ENCODE measurements at places on chromosomes 6 and 20. TPM values are rescaled to one million over a fixed set of nuclear protein-coding genes. Genes with fewer than 3 reads are reported as not detected.
A peak's percentile ranks its signal among the peaks of the same experiment; 100 is the strongest.

RUNX2 gene
- polyA plus RNA-seq = 0.80 TPM

DACT2 gene
- 1.5 TPM for polyA plus RNA-seq

STMND1 gene
- not detected for polyA plus RNA-seq

FUCA2 gene
- polyA plus RNA-seq = 31.8 TPM

ADGRG6 gene
- polyA plus RNA-seq = 1.8 TPM

TUBB2A gene
- polyA plus RNA-seq = 305 TPM

TFAP2D gene
- not detected for polyA plus RNA-seq

LINC00237 gene
- polyA plus RNA-seq = 2.0 TPM

DNA sequence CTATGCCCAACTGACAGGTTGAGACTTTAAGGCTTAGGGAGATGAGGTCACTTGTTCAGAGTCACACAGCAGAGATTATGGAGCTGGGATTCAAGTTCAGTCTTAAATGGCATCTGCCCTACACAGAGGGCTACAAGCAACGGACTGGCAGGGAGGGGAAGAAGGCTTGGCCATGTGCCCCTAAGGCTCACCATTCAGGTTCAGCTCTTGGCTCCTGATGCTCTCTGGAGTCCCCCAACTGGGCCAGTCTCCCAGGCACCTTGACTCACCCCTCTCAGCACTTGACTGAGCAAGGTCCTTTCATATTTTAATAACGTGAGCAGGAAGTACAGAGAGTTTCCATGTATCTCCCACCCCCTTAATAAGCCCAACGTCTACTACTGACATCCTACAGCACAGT, 71.4 kb upstream of the MAFB start:
- H3K27me3 ChIP-seq = no peaks in the 10 kb centered on the region
- no peak for DNase-seq
- H3K4me3 ChIP-seq = no peak overlapping the region
- H3K27ac ChIP-seq = no peak overlapping the region

GRCh38 chr20:25117990-25118389, 36.0 kb upstream of the VSX1 start:
- peaks cover 5% of the 10 kb centered on the region for H3K4me1 ChIP-seq
- no peaks in the 10 kb centered on the region for H3K27me3 ChIP-seq
- no peak for DNase-seq

- no peak for DNase-seq
- H3K4me3 ChIP-seq = peak overlapping the region; percentile 99
- no peak overlapping the region for H3K27ac ChIP-seq
- H3K4me1 ChIP-seq = peaks cover 14% of the 10 kb centered on the region
- peaks cover 19% of the 10 kb centered on the region for H3K36me3 ChIP-seq
Measured at GRCh38 chr6:31727717-31728671, 1.1 kb downstream of the DDAH2 start.

DNA sequence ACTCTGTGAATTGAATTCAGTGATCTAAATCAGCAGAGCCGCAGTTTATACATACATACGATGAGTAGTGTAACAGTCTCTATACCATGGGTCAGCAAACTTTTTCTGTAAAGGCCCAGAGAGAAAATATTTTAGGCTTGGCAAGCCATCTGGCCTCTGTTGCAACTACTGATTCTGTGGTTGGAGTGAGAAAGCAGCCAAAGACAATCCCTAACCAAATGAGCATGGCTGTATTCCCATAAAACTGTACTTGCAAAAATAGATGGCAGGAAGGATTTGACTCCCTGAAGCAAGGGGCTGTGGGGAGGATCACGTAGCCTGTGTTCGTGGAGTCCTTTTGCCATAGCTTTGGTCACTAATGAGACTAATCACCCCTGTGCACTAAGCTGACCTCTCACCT, 17.9 kb upstream of the MOCS1 start:
- no peaks in the 10 kb centered on the region for H3K36me3 ChIP-seq
- no peak overlapping the region for H3K4me3 ChIP-seq
- H3K27me3 ChIP-seq = no peaks in the 10 kb centered on the region
- no peak overlapping the region for H3K27ac ChIP-seq

DNA sequence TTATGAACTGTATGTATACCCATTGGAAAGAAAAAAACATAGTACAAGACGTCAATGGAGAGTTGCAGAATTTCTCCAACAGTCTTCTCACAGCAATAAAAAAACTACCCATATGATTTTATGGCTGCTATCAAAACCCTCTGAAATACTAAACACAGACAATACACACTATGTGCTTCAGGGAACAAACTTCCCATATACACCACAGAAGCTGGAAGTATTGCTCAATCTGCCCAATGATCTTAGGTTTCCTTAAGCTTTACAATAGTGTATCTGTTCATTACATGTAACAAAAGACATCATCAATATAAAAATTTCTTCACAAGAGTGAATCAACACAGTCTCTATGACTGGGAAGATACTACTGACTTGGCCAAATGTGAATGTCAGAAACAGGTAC, 150.5 kb downstream of the TBC1D32 start:
- no peaks in the 10 kb centered on the region for H3K36me3 ChIP-seq
- no peak overlapping the region for H3K27ac ChIP-seq
- peaks cover 5% of the 10 kb centered on the region for H3K4me1 ChIP-seq
- DNase-seq = no peak
- no peak overlapping the region for H3K4me3 ChIP-seq
- no peaks in the 10 kb centered on the region for H3K27me3 ChIP-seq

GRCh38 chr20:45218124-45218523, 3.0 kb upstream of the SEMG2 start:
- no peak overlapping the region for H3K27ac ChIP-seq
- no peaks in the 10 kb centered on the region for H3K36me3 ChIP-seq
- DNase-seq = no peak

DNA sequence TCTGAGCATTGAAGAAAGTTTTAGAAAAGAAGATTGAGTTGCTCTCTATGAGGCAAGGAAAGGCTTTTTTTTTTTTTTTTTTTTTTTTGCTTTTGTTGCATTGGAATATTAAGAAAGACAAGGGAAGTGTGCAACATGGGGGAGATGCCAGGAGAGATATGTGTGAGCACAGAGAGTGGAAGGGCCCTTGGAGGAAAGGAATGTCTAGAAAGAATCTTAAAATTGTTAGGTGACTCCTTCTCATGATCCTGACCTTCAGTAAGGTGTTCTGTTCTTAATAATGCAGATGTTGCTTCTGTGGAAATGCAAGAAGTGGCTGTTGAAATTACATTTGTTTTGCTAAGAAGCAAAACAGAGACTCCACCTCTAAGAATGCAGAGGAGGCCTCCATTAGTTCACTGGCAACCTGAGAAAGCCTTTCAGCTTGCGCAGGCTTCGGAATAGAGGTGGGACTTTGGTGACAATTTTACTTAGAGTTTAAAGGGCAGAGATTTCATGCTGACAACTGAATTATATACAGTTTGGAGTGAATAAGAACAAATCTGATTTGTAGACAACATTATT, 118.0 kb upstream of the ASCC3 start:
- H3K36me3 ChIP-seq = no peaks in the 10 kb centered on the region
- H3K27ac ChIP-seq = peak overlapping the region; percentile 13
- no peak overlapping the region for H3K4me3 ChIP-seq
- H3K4me1 ChIP-seq = peaks cover 21% of the 10 kb centered on the region
- H3K27me3 ChIP-seq = no peaks in the 10 kb centered on the region

DNA sequence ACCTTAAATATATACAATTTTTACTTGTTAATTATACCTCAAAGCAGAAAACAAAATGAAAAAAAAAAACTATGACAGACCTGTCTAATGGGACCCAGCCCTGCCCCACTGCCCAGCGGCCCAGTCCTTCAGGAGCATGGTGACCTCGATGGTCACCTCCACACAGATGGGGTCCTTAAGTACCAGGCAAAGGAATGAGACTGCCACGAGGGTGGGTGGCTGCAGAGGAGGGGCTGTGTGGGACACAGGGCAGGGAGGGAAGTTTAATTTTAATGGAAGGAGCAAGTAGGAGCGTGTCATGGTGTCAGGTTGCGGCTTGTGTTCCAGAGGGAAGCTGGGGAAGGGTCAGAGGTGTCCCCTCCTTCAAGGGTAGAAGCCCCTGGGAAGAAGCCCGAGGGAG, 28.6 kb downstream of the GABRR2 start:
- DNase-seq = no peak
- H3K27me3 ChIP-seq = no peaks in the 10 kb centered on the region
- no peaks in the 10 kb centered on the region for H3K36me3 ChIP-seq

DNA sequence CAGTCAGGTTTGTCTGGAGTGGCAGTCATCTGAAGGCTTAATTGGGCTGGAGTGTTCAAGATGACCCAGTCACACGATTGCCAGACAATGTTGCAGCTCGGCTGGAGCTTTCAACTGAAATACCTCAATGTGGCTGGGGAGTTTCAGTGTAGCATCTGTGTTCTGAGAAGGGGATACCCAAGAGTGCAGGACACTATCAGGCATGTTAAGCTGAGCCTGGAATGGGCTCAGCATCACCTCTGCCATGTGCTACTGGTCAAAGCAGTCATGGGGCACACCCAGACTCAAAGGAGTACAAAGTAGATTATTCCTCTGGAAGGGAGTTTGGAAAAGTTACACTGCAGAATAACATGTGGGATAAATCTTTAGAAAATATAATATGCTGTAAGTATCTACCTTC, 363.9 kb downstream of the KIF16B start:
- no peak for DNase-seq
- H3K27me3 ChIP-seq = no peaks in the 10 kb centered on the region
- H3K4me3 ChIP-seq = no peak overlapping the region
- 0 out of 2 replicates have a peak, but pooled peaks cover 1% of the 10 kb centered on the region for H3K4me1 ChIP-seq
- H3K36me3 ChIP-seq = no peaks in the 10 kb centered on the region

GRCh38 chr6:21164768-21165326, 428.7 kb upstream of the SOX4 start:
- no peaks in the 10 kb centered on the region for H3K4me1 ChIP-seq
- H3K27me3 ChIP-seq = no peaks in the 10 kb centered on the region
- no peak for DNase-seq
- no peak overlapping the region for H3K4me3 ChIP-seq

DNA sequence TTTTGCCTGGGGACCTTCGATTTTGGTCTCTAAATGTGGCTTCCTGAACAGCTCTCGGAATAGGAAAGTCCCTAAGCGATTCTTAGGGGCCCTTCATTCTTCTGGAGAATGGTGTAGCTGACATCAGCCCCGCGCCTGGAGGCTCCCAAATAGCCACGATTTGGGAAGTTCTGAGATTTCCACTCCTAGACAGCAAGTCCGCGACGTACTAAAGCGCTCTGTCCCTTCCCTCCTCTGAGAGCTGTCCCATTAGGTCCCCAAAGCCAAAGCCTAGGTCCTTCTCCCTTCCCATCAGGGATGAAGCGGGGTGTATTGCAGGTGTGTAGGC, 756 bp downstream of the MOXD1 start:
- peak; percentile 55 for DNase-seq
- no peaks in the 10 kb centered on the region for H3K36me3 ChIP-seq
- H3K4me1 ChIP-seq = peaks cover 36% of the 10 kb centered on the region
- H3K27ac ChIP-seq = no peak overlapping the region
- H3K4me3 ChIP-seq = peak overlapping the region; percentile 82

GRCh38 chr20:16095226-16095625, 478.0 kb downstream of the KIF16B start:
- no peak overlapping the region for H3K4me3 ChIP-seq
- H3K36me3 ChIP-seq = no peaks in the 10 kb centered on the region
- DNase-seq = no peak

GRCh38 chr6:2102966-2103365, 142.4 kb downstream of the GMDS start:
- H3K4me1 ChIP-seq = peaks cover 12% of the 10 kb centered on the region
- DNase-seq = no peak
- no peak overlapping the region for H3K27ac ChIP-seq

DNA sequence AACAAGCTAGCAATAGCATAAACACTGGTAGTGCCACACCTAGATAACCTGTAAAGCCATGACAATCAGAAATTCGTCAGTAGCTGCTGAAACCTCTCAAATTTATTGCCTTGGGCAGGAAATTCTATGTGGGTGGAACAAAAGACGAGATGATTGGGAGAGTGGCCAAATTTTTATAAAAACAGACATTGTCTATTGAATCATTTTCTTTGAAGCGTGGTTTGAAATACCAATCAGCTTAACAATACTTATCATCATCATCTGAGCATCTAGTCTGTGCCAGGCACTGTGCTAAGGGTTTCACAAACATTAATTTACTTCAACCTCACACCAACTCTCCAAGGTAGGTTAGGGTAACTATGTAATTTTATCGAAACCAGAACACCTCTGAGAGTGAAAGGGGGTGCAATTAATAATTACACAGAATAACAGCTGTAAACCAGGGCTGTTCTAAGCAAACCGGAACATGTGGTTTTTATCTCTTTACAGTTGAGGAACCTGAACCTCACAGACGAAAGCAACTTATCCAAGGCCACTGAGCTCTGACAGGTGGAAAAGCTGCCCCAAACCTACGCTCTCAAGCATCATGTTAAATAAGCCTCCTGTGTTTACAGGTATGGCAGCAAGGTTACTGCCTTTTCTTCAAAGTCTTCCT, 43.4 kb downstream of the NHSL1 start:
- 0 out of 2 replicates have a peak, but pooled peaks cover 3% of the 10 kb centered on the region for H3K4me1 ChIP-seq
- no peaks in the 10 kb centered on the region for H3K36me3 ChIP-seq

DNA sequence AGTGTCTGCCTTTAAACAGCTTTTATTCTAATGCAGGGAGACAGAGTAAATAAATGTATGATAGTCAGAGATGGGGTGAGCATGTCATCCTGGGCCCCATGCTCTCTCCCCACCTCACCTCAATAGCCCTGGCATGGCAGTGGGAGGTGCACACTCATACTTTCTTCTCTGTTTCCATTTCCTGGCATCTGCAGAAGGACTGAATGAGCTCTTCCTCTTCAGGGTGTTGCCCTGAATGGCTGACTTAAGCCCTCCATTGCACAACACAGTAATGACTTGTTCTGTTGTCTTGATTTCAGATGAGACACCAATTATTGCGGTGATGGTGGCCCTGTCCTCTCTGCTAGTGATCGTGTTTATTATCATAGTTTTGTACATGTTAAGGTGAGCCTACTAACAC, 57.0 kb upstream of the GNRH2 start:
- H3K4me3 ChIP-seq = no peak overlapping the region
- peaks cover 16% of the 10 kb centered on the region for H3K36me3 ChIP-seq
- no peaks in the 10 kb centered on the region for H3K27me3 ChIP-seq
- DNase-seq = no peak
- no peak overlapping the region for H3K27ac ChIP-seq
- H3K4me1 ChIP-seq = no peaks in the 10 kb centered on the region

All from GM23338 (cell line).